CD4-positive, alpha-beta T cell (primary cell): ENCODE measurements at places on chromosomes 2 and 18.

- no peak for DNase-seq
Measured at GRCh38 chr2:215369181-215369760, 57.4 kb downstream of the ATIC start.

DNA sequence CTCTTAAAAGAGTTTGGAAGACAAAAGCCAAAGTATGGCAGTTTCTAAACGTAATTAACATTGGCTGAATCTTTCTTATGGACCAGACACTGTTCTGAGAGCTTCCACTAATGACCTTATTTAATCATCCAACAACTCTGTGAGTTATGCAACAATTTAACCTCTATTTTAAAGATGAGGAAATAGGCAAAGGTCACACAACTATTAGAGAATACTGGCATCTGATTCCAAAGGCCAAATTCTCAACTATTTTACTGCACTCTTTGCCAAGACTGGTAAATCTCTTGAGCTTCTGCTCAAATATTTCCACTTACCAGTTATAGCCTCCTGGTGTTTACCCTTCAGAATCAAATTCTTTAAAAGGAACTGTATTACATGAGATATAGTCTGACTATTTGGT is 42.1 kb upstream of the ERMN start:
- no peak for DNase-seq

GRCh38 chr2:38789691-38790090 is 11.7 kb downstream of the GEMIN6 start:
- DNase-seq = no peak

- no peak for DNase-seq
Measured at GRCh38 chr2:86226070-86226469, 26.8 kb downstream of the MRPL35 start.

- DNase-seq = no peak
Measured at GRCh38 chr18:67144329-67144728, 372.2 kb downstream of the DSEL start.

DNA sequence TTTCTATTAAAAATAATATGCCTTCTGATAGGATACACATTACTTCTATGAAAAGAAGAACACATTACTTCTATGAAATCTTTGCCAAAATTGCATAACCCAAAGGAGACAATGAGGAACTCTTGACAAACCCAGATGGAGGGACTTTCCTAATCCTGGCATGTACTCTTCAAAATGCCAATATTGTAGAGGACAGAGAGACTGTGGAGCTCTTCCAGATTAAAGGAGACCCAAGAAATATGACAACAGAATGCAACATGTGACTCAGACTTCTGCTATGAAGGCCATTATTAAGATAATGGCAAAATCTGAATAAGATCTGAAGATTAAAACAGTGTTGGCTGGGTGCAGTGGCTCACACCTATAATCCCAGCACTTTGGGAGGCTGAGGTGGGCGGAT is 22.2 kb downstream of the SOWAHC start:
- DNase-seq = no peak

GRCh38 chr2:55452879-55453278 is 33.2 kb upstream of the CCDC88A start:
- DNase-seq = no peak

DNA sequence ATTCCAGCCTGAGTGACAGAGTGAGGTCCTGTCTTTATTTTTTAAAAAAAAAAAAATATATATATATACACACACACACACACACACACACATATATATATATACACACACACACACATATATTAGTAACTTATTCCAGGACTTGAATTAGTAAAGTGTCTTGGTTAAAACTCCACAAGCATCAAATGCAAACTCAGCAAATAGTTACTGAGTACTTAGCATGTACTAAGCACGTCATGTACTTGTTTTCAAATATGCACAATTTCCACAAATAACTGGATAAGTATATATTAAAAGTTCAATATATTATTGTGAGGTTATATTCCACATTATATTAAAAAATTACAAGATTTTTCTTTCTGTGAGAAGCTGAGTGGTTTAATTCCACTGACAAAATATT is 304.7 kb downstream of the ZEB2 start:
- DNase-seq = no peak

DNA sequence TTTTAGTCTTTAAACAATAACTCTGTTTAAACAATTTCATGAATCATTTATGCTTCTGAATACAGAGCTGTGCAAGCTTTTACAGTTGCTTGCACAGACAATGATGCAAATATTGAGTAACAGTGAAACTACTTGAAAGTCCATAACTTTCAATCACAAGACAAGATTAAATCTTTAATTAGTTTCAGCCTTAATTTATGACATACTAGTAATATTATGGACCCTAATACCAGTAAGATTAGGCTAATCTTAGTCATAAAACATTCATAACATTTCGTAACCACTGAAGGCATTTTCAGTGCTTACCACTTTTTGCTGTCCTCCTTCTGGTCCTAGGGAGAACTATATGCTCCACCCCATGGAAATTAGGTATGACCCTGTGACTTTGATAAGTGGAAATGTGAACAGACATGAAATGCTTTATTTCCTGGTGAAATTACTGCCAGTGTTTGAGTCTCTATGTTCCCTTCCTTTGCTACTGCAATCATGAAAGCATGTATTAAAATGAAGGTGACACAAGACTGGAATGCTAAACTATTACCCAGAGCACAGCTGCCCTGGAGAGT is 1.8 kb upstream of the COBLL1 start:
- no peak for DNase-seq
